Central memory CD4-positive, alpha-beta T cell (primary cell): ENCODE measurements at places on chromosomes 6 and 20.

GRCh38 chr6:684831-685636, 7.9 kb downstream of the EXOC2 start:
- no peak for DNase-seq

- DNase-seq: no peak
Observed at GRCh38 chr6:20180935-20181334, 31.3 kb downstream of the MBOAT1 start.

GRCh38 chr6:127517693-127518092, 1.4 kb downstream of the MTCL3 start:
- no peak for DNase-seq

DNA sequence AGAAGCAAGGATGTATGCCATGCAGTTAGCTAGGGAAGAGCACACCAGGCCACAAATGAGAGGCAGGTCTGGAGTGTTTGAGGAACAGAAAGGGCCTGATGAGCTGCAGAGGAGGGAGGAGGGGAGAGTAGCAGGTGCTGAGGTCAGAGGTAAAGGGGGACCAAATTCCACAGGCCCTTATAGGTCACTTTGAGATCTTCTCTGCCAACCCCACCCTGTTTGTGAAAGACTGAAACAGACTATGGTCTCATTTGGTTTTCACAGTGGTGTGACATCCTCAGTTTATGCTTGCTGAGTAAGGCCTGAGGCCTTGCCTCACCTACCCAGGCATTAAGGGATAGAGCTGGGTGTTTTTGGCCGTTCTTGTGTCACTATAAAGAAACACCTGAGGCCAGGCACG, 187.7 kb upstream of the MYLIP start:
- DNase-seq: no peak

GRCh38 chr6:73694711-73695411, 1.1 kb upstream of the CD109 start:
- DNase-seq: no peak

- no peak for DNase-seq
Observed at GRCh38 chr6:43793875-43794242, 23.8 kb downstream of the VEGFA start.
